ENCODE measurements at places on chromosomes 4 and X. TPM values are rescaled to one million over a fixed set of nuclear protein-coding genes. Genes with fewer than 3 reads are reported as not detected.

GRCh38 chr4:88090898-88091297 lies 67.5 kb downstream of the ABCG2 start:
- no peak for DNase-seq
- H3K27ac ChIP-seq: no peak overlapping the region
- no peak overlapping the region for H3K4me3 ChIP-seq
- no peaks in the 10 kb centered on the region for H3K36me3 ChIP-seq

GRCh38 chr4:4677556-4678522 lies 136.0 kb upstream of the STX18 start:
- no peak for DNase-seq
- no peak overlapping the region for H3K4me3 ChIP-seq
- H3K36me3 ChIP-seq: no peaks in the 10 kb centered on the region
- H3K27ac ChIP-seq: no peak overlapping the region
- H3K4me1 ChIP-seq: no peaks in the 10 kb centered on the region
- H3K27me3 ChIP-seq: no peaks in the 10 kb centered on the region

DNA sequence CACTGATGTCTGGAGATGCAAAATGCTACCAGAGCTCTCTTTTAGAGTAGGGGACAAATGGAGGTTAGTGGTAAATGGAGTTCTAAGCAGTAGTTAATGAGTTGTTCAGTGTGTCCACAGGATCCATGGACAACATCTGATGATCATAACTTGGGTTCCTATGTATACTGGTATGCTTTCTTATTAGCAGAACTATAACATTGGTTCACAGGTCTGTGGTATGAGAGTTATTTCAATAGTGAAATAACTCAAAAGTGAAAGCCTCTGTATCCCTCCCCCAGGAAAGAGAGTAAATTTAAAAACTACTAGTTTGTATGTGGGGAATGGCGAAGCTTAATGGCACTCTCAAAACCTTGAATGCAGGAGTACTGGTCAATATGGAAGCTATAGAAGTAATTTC lies 363.5 kb upstream of the EMCN start:
- no peak overlapping the region for H3K4me3 ChIP-seq
- H3K36me3 ChIP-seq: no peaks in the 10 kb centered on the region
- DNase-seq: no peak
- H3K4me1 ChIP-seq: no peaks in the 10 kb centered on the region

CLCN4 gene
- total RNA-seq: 7.2 TPM

PHKA1 gene
- 4.9 TPM for total RNA-seq

Data from upper lobe of left lung (tissue), 6 donors.